ENCODE measurements at places on chromosomes 13 and 19.

- no peak for DNase-seq
Measured at GRCh38 chr13:81393110-81393509, 1052.2 kb upstream of the SPRY2 start.

GRCh38 chr19:7940841-7941240 is 2.6 kb downstream of the TIMM44 start:
- no peak for DNase-seq

DNA sequence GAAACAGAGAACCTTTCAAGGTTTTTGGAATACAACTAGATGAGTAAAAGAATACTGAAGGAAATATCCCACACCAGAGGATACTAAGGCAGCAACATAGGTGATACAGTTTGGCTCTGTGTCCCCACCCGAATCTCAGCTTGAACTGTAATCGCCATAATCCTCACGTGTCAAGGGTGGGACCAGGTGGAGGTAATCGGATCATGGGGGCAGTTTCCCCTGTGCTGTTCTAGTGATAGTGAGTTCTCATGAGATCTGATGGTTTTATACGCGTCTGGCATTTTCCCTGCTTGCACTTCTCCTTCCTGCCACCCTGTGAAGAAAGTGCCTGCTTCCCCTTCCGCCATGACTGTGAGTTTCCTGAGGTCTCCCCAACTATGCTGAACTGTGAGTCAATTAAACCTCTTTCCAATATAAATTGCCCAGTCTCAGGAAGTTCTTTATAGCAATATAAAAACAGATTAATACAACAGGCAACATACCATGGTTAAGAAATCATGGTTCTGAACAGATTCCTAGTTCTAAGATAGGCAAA is 97.0 kb downstream of the ABCC4 start:
- DNase-seq, result no peak

GRCh38 chr13:46181840-46182490 is at the start of gene LCP1:
Gene LCP1 (minus strand): TSS chr13:46182177. CDS start chr13:46159662, 22,515 bp downstream.
- peak; percentile 32 for DNase-seq

GRCh38 chr13:93925990-93926389 is 553.5 kb downstream of the DCT start:
- no peak for DNase-seq

DNA sequence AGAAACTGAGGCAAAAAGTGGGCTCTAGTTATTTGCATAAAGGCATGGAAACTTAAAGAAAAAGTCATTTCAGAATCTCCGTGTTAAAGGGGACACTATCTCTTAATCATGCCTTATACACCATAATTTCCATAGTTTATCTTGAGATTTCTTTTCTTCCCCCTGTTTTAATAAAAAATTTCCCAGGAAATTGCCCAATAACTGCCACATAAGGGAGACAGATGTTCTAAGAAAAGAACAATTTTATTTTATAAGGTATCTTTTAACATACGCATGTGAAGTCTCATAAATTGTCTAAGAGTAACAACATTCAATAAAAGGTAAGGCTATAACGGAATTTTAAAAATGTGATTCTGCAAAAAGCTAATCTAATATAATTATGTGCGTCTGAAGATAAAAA is 371.3 kb downstream of the IRS2 start:
- no peak for DNase-seq

GRCh38 chr13:27130979-27131623 is 40.5 kb downstream of the USP12 start:
- no peak for DNase-seq

- no peak for DNase-seq
Measured at GRCh38 chr19:15443838-15444237, 5.9 kb downstream of the WIZ start.

DNA sequence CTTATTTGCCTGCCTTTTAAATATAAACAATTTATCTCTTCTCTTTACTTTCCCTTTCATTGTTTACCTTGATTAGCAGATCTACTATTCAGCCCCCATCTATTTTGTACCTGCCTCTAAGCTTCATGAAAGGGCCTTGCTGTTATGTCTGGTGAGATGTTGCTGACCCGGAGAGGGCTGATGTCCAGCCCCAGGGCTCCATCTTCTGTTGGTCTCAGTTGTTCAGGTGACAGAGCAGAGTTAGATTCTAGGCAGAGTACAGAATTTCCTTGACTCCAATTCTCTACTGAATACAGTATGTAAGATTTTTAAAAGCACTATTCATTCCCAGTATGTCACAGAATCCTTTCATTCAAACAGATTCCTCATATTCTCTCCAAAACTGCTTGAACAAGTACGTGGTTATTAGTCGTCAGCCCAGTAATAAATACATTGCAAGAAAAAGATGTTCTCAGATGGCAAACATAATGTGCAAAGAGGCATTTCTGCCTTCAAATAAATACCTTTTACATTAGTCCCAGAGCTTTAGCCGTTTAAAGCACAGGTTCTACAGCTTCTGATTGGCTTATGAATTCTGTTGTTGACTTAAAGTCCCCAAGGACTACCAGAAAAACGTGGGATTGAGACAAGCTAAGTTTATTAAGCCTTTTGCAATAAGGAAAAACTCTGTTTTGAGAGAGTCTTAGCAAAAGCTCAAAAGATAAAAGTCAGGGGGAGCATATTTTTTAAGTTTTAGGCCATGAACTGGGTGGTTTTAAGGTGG is 159.1 kb downstream of the GPC5 start:
- no peak for DNase-seq

DNA sequence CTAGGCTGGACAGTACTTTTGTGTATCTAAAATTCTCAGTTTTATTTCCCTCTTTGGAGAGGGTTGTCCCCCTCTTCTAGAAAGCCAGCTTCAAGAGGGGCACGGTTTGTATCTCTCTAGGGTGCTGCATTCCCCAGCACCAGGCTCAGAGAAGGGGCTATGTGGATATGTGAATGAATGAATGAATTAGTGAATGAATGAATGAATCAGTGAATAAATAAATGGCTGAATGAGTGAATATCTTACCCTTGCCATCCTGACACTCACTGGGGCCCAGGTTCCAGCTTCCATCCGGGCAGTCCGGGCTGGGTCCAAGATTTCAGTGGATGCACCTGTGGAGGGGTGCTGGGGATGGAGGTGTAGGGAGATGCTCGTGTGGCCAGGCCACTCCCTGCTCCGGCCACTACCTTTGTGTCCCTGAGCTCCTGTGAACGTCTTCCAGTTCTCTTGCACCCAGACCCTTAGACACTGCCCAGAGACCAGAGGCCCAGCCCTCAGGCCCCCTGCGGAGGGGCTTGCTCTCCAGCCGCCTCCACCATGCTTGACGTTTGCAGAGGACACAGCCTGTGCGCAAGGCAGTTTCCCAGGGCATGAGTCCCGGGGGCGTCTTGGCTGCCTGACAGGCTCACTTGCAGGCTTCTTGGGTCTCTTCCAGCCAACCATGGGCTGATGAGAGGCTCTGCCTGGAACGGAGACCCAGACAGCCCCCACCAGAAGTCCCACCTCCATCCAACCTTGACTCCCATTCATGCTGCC is 2.8 kb upstream of the KCNN1 start:
- DNase-seq, result no peak

DNA sequence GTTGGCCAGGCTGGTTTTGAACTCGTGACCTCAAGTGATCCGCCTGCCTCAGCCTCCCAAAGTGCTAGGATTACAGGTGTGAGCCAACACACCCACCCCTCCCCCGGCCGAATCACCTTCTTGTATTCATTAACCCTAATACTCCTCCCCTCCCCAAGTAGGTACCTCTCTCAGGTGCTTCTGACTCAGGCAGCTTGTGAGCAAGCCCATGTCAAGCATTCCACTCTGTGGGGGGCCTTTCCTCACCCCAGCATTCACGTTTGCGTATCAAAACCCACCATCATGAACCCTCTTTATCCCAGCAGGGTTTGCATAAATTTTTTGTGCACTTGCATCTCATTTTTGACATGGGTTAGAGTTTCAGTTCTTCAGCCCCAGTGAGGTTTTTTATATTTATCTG is 23.6 kb upstream of the RFXAP start:
- DNase-seq, result no peak

GRCh38 chr13:114144606-114145244 is 12.3 kb upstream of the RASA3 start:
- DNase-seq, result no peak

DNA sequence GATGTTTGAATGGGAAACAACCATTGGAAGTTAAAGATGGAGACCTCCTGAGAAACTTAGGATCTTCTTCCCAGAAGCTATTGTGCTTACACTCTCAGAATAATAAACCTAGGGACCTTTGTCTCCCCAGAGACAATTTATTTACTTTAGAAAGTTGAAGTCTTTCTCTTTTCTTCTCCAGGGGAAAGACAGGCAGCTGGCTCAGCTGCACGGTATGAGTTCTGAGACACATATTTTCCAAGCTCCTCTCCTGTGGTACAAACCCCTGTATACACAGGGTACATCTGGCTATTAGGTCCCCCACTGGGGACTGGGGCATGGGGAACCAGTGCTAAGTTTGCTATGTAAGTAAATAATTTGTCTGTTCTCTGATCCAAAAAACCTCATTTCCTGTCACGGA is 67.5 kb upstream of the POSTN start:
- DNase-seq, result no peak

DNA sequence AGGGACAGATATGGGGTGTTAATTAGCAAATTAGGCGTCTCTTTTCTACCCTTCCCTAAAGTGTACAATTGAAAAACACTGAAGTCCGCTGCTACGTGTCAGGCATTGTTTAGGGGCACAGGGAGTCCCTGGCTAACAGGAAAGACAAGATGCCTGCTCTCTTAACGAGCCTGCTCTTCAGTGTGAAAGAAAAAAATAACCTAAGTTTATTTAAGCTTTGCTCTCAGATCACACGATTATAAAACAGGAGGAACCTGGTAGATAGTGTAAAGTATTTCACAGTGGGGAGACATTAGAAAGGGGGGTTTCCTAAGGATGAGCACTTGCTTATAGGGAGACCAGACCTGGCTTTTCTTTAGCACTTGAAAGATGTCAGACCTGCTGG is 38.7 kb downstream of the IGFL2 start:
- DNase-seq, result no peak

DNA sequence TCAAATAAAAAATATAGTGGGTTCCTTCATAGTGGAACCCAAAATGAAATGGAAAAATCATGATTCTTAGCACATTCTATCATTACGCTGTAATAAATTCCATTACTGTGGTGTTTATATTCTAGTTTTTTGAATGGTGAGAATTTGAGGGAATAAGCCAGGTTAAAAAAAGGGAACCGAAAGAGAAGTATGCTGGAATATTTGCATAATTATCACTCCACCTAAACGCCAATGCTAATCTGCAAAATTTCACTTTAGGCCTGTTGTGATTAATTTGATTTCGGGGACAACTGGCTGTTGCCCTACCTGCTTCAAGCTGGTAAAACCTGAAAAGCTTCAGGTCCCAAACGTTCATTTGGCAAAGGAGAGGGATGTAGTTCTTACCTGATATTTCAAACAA is 32.1 kb upstream of the SCEL start:
- no peak for DNase-seq

DNA sequence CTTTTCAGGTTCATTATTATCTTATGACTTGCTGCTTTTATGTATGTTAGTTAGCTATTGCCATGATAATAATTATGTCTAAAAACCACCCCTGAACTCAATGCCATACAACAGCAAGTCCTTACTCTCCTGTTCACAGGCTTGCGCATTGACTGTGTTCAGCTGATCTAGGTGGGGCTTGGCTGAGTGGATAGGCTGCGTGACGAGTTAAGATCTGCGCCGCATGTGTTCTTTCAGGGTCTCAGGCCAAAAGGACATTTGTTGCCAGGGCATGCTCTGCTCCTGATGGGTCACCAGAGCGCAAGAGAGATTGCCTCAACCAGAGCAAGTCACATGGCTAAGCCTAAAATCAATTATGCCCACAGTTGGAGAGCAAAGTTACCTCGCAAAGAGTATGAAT is 859 bp downstream of the ZNF568 start:
- DNase-seq, result no peak

DNA sequence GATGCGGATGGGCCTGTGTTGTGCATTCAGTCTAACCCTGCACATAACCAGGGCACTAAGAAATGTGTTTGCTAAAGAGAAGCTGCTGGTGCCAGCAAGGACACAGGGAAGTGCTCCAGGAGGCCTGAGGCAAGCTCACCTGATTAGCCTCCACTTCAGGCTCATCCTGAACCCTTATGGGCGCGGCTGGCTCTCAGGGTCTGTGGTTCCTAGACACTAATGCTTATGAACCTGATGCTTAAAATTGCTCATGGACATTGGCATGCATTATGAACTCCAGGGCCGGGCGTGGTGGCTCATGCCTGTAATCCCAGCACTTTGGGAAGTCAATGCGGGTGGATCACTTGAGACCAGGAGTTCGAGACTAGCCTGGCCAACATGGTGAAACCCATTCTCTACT is 34.3 kb downstream of the SERP2 start:
- DNase-seq, result no peak

GRCh38 chr19:47243364-47243775 is 12.4 kb upstream of the BBC3 start:
- DNase-seq, result peak; percentile 76

- DNase-seq, result no peak
Measured at GRCh38 chr19:29660835-29661234, 4.4 kb upstream of the PLEKHF1 start.

- DNase-seq, result no peak
Measured at GRCh38 chr13:77480066-77480465, 55.4 kb upstream of the SCEL start.

DNA sequence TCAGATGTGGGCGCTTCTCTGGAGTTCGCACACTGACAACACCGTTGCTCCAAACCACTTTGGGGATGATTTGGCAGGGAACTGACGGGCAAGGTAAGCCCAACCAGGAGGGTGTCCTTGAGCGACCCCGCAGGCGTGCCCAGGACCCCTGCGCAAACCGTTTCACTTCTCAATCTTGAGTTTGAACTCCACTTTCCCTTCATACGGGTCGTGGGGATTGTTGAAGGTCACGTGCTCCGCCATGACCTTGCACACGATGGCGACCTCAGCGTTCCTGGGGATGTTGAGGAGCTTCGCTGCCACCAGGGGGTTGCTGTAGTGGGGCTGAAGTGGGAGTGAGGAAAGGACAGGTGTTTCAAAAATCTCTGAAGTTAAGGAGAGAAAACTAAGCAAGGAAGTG is 8.8 kb downstream of the ATP4B start:
- DNase-seq, result no peak

DNA sequence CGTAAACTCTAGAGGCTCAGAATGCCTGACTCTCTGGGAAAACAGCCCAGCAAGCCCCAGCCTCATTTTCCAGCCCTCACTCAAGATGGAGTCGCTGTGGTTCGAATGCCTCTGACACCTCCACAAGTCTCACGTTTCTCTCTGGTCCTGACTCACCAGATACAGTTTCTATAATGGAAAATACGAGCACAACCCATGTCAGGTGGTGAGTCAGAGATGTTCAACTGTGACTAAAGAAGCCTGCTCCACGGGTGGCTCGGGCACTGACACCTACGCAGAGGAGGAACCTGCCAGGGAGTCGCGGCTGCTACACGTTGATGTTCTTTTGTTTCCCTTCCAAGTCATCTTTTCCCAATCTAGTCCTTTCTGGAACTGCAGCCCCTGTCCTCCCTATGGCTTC is 87.1 kb upstream of the STK24 start:
- DNase-seq, result no peak

- no peak for DNase-seq
Measured at GRCh38 chr19:54180691-54181091, 7.7 kb upstream of the TMC4 start.
